ENCODE measurements at places on chromosomes 1 and 21.

DNA sequence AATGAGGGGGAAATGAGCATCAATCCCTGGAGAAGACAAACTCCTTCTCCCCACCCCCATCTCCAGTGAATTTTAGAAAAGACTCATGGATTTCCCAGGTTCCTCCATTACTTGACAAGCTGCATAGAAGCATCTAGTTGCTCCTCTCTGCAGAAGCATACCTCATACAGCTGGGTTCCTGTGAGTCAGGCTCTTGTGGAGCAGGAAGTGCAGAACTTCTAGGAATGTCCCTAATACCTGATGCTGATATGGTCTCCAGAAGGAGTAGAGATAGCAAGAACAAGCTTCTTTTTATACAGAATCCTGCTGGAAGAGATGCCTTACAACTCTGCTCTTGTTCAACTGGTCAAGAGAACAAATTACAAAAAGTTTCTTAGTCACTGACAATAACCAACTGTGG, 105.5 kb downstream of the TNR start:
- DNase-seq: no peak

- DNase-seq: no peak
Measured at GRCh38 chr1:19462781-19463503, 22.4 kb downstream of the CAPZB start.

- no peak for DNase-seq
Measured at GRCh38 chr1:184157394-184157742, 105.8 kb downstream of the TSEN15 start.

GRCh38 chr1:91901231-91901630, 15.3 kb upstream of the TGFBR3 start:
- no peak for DNase-seq
